Ammon's horn (tissue), 1 donor: ENCODE measurements at places on chromosomes 2 and 18.

DNA sequence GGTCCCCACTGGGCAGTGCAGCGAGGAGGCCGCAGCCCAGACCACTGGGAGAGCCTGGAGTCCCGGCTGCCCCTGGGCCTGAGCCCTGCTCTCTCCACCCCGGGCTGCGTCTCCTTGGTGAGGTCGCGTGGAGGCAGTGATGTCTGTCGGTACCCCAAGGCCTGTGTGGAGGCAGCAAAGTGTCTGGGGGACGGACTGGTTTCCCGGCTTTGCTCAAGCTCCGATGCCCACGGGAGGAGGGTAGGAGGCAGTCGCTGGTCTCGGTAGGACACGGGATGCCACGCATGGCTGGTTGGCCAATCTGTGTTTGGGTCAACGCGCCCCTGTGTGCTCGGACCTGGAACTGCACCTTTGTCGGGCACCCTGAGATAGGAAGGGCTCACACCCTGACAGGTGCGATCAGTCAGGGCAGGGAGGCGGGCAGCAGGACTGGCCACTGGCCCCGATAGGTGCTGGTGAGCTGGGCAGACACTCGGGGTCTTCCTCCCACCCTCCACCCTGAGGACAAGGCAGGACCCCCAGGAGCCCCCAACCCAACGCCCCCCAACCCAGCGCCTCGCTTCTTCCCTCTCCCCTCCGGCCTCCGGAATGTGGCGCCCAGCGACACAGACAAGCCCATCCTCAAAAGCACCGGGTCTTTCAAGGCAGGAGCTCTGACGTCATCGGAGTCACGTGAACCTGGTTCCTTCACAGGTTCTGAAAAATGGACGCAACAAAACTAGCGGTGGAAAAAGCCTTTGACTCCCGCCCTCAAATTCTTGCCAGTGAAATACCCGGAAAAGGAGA, 288.6 kb downstream of the NDUFA10 start:
- DNase-seq = no peak

DNA sequence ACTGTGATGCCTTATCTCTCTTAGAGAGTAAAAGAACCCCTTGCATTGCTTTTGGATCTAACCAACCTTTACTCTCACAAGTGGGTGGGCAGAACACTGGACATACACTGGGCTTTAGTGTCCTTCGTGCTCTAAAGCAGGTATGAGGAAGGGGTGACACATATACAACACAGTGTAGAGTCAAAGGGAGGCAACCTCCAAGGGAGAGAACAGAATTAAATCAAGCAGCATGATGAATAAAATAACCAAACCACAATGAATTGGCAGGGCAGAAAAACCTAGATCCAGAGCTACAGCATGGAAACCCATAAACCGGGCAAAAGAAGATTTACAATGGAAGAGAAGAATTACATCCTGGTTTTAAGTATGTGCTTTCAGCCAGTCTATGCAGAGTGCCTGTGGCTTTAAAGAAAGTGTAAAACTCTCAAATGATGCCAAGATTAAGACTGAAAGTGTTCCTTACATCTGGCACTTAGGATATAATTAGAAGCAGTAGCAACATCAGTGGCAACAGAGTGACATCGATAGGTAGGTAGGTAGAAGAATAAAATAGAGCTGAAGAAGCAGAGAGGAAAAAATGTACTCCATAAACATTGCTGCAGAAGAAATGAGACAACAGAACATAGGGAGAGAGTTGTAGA, 191.7 kb upstream of the ZC3H15 start:
- no peak for DNase-seq

- no peak for DNase-seq
These were observed 22.9 kb downstream of the MARCHF4 start for GRCh38 chr2:216349366-216349765.

- DNase-seq = no peak
These were observed 19.1 kb downstream of the SULT1C4 start for GRCh38 chr2:108396845-108397244.

DNA sequence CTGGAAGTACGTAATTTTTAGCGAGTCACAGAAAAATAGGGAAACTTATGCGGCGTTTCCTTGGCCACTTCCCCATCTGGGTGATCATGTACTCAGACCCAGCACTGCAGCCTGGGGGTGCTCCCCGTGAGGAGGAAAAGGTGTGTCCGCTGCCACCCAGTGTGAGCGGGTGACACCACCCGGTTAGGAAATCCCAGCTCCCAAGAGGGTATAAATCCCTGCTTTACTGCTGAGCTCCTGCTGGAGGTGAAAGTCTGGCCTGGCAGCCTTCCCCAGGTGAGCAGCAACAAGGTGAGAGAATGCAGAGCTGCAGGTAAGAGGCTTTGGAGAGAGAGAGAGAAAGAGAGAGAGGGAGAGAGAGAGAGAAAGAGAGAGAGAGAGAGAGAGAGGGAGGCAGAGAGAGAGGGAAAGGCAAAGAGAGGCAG, at the start of gene IL1R2:
IL1R2 (plus strand) TSS at position 240 of the 425 bp plus-strand sequence. CDS start 16,616 bp downstream, outside the sequence.
- DNase-seq = no peak

DNA sequence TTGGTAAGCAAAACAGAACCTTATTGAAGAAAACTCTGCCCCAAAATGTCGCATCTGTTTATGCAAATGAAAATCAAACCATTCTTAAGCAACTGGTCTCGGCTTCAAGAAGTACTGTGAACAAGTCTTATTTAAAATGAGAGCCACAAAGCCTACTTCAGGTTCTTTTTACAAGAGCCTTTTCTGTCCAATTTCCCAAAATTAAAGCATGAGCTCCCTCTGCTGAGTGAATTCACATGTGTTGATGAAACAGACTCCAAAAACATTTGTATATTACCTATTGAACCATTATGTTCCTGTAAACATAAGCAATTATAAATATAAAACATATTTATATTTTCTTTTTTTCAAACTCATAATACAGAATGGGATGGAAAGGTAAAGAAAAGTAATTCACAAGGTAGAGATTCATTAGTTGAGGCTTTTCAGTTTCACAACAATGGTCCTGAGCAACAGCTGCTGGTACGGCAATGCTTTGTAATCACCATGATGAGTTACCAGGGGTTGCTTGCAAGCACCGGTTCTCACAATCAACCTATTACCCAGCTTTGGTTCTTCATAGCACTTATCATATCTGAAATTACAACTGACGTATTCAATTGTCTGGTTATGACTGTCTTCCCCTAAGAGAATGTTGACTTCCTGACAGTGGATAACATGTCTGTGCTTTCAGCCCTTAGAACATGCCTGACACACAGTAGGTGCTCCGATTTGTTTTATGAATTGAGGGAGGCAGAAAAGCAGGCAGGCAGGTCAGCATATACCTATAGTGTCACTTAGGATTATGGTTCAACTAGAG, 108.4 kb upstream of the BZW1 start:
- DNase-seq = peak; percentile 77

- DNase-seq = no peak
These were observed 461.6 kb upstream of the SALL3 start for GRCh38 chr18:78517973-78518372.
